ENCODE measurements at places on chromosomes 7 and 10.

- DNase-seq: no peak
Observed at GRCh38 chr7:88185650-88186049, 34.2 kb downstream of the SRI start.

GRCh38 chr7:82593780-82594179 is 150.2 kb upstream of the CACNA2D1 start:
- no peak for DNase-seq

DNA sequence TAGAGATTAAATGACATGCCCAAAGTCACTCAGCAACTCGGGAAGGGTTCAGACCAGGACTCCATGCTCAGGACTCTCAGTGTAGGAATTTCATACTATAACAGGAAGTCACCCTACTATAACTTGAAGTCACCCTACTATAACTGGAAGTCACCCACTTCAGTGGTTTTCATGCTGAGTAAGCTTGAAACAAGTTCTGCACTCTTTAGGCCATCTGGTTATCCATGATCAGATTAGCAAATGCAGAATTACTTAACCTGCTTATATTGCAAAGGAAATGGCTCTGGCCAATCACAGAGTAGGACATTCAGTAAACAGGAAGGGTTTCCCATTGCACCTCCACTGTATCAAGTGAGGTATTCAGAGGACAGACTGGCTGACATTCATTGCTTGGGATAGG is 1240.4 kb downstream of the GATA3 start:
- DNase-seq: no peak

DNA sequence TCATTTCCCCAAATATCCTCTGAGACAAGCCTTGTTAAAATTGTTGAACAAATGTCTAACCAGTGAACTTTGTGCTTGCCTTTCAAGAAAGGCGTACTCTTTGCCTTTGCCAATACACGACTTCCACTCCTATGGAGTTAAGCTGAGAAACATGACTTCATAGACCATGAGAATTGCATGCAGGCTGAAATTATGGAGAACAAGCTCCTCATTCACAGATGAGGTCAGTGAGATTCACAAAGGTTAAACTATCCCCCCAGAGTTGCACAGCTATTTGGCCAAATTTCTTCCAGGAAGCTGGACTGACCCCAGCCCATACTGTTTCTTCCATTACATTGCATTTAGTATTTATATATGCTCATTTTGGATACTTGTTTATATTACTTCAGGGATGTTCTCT is 221.4 kb upstream of the SEMA3C start:
- DNase-seq: no peak

DNA sequence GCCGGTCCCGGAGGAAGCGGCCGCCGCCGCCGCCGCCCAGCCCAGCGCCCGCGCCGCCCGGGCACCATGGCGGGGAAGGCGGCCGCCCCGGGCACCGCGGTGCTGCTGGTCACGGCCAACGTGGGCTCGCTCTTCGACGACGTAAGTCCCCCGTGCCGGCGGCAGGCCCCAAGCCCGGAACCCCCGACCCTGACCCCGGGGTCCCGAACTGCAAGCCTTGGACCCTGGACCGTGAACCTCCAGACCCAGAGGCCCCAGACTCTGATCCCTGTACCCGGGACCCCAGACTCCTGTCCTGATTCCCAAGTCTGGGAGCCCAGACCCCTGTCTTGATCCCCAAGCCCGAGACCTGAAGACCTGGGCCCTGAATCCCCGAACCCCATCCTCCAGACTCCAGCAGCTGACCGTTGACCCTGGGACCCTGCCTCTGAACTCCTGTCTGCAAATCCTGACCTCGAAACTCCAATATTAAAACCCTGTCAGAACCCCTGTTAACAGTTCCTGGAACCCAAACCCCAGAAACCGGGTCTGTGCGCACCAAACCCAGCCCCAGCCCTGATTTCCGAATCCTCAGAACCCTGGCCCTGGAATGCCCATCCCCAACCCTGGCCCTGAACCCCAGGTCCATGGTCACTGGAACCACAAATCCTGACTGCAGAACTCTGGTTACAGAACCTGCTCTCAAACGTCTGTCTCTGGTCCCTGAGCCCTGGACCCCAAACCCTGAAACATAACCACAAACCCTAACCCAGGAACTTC is 623 bp downstream of the INPP5A start:
- DNase-seq: no peak

GRCh38 chr7:47601119-47601880 is 19.4 kb upstream of the TNS3 start:
- DNase-seq: no peak

GRCh38 chr7:20267482-20267881 is 50.3 kb upstream of the MACC1 start:
- no peak for DNase-seq

DNA sequence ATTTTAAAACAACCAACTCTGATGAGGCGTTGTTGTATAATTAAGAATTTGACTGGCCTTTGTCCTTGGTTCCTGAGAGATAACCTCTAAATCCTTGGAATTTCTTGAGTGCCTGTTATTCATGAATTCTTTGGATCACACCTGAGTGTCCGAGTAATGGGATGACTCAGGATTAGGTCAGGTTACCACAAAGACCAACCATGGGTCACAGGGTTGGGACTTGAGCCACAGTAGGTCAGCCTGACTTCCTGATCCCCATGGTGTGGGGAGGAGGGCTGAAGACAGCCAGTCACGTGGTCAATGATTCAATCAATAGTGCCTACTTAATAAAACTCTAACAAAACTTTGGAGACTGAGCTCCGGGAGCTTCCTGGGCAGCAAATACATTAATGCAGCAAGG is 192.5 kb downstream of the GFRA1 start:
- no peak for DNase-seq

- DNase-seq: no peak
Observed at GRCh38 chr10:44908066-44908749, 2.9 kb upstream of the TMEM72 start.

- DNase-seq: no peak
Observed at GRCh38 chr7:130444234-130444633, 3.4 kb upstream of the CEP41 start.

DNA sequence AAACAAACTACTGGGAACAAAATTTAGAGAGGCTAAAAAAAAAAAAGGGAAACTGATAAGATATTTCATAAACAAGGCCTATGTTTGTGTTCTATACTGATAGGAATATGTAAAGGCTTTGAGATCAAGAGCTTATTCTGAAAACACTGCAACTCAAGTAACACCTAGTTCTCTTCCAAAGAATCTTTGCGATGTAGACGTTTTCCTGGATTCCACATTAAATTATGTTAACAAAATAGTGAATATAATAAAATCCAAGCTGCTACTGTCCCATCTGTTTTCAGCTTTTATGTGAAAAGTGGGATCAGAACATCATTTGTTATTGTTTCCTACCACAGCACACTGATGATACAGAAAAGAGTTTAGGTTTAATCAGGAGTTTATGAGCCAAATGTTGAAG is 53.0 kb upstream of the RNF148 start:
- no peak for DNase-seq

- no peak for DNase-seq
Observed at GRCh38 chr10:97916586-97916985, 66.9 kb downstream of the GOLGA7B start.

DNA sequence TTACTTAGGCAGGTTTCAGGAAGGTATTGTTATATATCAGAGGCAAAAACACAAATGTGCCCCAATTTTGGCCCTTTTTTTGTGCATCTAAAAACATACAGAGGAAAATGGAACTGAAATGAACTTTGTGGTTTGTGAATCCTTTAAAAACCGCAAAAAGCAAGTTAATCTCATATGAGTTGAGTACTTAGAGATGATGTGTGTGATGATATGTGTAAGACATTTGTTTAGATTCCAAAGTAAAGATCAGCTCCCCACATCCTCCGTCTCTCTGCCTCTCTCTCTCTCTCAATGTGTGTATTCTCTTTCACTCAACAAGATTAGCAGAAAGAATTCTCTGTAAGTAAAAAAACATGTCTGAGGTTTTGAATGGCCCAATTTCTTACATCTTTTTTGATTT is 201.9 kb downstream of the MALRD1 start:
- DNase-seq: no peak

- no peak for DNase-seq
Observed at GRCh38 chr10:79472951-79473350, 27.5 kb upstream of the ZCCHC24 start.

GRCh38 chr7:26337232-26337865 is 45.7 kb downstream of the SNX10 start:
- no peak for DNase-seq

GRCh38 chr10:128972036-128972405 is 495.0 kb upstream of the MGMT start:
- no peak for DNase-seq

GRCh38 chr7:2934984-2935740 is 91.1 kb upstream of the GNA12 start:
- peak; percentile 1 for DNase-seq

DNA sequence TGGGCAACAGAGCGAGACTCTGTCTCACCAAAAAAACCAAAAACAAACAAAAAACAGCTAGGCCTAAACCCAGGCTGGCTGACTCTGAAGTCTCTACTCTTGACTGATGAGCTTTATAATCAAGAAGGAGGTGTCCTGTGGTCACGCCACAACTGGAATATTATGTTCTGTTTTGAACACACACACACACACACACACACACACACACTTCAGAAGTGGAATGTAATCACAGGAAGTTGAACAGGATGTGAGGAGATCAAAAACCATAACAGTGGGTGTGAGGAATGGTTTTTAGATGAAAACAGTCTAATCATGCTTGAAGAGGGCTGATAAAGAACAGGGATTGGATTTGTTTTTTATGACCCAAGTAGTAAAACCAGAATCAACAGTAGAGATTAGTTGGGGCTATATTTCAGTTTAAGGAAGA is 51.1 kb upstream of the IL6 start:
- peak; percentile 58 for DNase-seq

DNA sequence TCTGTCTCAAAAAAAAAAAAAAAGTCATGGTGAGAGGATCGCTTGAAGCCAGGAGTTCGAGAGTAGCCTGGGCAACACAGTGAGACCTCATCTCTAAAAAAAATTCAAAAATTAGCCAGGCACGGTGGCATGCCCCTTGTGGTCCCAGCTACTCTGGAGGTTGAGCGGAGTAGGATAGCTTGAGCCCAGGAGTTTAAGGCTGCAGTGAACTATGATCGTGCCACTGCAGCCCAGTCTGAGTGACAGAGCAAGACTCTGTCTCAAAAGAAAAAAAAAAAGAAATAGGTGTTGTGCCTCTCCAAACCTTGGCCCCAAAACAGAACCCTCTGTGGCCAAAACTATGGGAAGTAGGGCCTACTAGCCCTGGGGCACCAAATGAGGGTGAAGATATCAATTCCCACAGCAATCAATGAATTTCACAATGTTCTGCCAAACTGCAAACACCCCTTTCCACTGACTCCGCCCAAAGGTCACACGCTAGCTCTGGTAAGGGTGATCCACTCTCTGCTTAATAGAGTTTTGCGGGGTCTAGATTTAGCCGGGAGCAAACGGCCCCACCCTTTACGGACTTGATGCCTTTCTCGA is 16.9 kb downstream of the SSC4D start:
- DNase-seq: no peak

- peak; percentile 23 for DNase-seq
Observed at GRCh38 chr7:30977896-30978564, 14.3 kb downstream of the GHRHR start.

DNA sequence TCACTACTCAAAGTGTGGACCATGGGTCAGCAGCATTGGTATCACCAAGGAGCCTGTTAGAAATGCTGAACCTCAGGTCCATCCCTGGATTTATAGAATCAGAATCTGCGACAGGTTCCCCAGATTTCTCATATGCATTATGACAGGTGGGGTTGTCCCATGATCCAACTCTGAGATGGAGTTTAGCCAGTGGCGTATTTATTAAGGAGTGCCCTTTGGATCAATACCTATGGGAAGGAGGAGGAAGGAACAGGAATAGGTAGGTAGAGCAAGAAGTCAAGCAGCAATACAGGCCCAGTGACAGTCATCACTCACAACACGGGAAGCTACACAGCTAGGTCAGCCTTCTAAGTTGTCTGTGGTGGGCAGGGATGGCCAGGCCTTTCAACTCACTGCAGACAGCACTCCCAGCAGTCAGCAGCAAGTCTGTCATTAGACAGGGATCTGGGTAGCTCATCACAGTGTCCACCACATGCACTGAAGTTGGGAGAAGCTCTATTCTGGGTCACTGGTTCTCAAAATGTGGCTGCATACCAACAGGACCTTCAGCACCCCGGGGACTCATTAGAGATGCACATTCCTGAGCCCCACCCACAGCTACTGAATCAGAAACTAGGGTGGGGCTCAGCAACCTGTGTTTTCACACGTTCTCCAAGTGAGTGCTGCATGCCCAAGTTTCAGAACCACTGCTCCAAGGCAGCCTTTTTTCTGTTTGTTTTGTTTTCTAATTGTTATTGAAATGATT is 532.3 kb upstream of the GALNT17 start:
- DNase-seq: no peak

GRCh38 chr10:103917302-103918052 is 507 bp downstream of the STN1 start:
- DNase-seq: no peak

- no peak for DNase-seq
Observed at GRCh38 chr7:55156919-55157763, 138.3 kb downstream of the EGFR start.

DNA sequence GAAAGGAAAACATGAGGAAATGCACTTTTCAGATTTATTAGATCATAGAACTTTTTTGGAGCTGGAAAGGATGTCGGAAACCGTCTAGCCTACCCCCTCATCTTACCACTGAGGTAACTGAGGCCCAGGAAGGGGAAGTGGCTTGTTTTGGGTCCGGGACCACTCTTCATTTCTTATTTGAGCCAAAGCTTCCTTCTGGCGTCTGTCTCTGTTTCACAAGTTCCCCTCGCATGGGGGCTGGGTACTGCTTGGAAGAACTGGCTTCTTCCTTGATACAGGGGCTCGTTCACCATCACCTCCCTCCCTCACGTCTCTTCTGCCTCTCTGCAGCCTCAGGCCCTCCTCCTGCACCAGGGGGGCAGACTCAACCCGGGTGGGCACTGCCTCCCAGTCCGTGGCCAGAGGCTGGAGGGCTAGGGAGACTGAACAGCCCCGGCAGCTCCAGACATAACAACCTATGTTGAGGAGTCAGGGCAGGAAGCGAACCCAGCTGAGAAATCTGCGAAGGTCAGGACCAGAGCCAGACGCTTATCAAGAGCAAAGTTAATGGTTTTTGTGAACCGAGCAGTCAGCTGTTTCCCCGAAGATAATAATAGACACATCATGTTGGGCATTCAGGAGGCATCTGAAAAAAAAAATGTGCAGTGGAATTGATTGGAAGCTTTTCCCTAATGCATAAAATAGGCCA is 12.9 kb downstream of the HTRA1 start:
- no peak for DNase-seq

DNA sequence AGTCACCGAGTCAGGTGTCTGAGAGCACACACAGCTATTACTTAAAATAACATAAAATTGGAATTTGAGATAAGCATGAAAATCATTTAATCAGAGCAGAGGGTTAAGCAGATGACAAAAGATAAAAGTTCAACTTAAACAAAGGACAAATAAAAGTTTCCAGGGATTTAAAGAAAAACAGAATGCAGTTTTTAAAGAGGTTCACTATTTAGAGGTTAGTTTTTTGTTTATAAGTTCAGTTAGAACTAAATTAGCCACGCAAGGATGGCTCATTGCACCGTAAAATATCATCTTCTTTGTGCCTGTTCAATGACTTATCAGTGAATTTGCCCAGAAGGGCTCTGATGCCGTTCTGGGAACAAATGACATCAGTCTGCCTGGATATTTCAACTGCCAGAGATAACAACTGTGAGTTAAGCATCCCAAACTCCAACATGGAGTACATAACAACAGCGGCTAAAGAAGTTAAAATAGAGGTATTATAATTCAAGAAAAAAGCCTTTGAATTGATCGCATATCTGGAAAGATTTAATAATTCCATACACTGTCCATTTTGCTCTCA is 107.8 kb downstream of the ANK3 start:
- no peak for DNase-seq

Measured in CD4-positive, alpha-beta T cell treated with Interleukin-17A for 4 hours (primary cell).